ENCODE measurements at places on chromosomes 5 and 9. TPM values are rescaled to one million over a fixed set of nuclear protein-coding genes. Genes with fewer than 3 reads are reported as not detected.

The MRPS27 gene
- total RNA-seq = 76.1 TPM

DNA sequence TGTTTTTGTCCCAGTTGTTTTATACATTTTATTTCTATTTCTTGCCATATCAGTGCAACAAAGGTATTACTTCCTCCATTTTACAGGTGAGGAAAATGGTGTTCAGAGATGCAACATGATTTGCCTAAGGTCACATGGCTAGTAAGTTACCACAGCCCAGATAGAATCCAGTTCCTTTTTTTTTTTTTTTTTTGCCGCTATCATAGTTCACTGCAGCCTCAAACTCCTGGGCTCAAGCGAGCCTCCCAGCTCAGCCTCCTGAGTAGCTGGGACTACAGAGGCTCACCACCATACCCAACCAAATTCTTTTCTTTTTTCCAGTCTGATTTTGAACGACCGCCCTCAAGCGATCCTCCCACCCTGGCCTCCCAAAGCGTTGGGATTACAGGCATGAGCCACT, 480 bp upstream of the CCDC69 start:
- no peak for DNase-seq

GRCh38 chr9:114497727-114498382, 7.4 kb downstream of the WHRN start:
- DNase-seq = no peak

DNA sequence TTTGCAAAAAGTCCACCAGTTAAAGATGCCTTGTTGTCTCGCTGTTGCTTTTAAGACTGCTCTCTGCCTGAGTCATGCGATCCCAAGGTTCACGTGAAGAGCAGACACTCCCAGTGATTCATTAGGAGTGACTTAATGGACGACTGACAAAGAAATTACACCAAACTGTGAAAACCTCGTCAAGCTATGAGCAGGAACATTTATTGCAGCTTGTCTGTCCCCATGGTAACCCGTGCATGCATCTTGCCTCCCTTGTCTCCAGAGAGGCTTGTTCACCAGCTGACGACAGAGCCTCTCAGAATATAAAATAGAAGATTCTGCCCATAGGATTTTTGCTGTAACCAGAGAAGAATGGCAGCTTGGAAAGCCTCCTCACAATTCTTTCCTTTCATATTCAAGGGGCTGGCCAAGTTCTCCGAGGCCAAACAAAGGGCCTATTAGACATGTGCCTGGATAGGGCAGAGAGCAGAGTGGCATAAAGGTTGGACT, 352.7 kb downstream of the SPOCK1 start:
- DNase-seq = peak; percentile 44

All from psoas muscle (tissue), 8 donors.